ENCODE measurements at places on chromosomes 4 and X.

GRCh38 chr4:57309658-57310057, 199.5 kb upstream of the IGFBP7 start:
- DNase-seq, result no peak

- DNase-seq, result no peak
Observed at GRCh38 chr4:25401066-25401465, 24.0 kb downstream of the ANAPC4 start.

- no peak for DNase-seq
Observed at GRCh38 chr4:7068883-7069282, 1.0 kb upstream of the GRPEL1 start.

DNA sequence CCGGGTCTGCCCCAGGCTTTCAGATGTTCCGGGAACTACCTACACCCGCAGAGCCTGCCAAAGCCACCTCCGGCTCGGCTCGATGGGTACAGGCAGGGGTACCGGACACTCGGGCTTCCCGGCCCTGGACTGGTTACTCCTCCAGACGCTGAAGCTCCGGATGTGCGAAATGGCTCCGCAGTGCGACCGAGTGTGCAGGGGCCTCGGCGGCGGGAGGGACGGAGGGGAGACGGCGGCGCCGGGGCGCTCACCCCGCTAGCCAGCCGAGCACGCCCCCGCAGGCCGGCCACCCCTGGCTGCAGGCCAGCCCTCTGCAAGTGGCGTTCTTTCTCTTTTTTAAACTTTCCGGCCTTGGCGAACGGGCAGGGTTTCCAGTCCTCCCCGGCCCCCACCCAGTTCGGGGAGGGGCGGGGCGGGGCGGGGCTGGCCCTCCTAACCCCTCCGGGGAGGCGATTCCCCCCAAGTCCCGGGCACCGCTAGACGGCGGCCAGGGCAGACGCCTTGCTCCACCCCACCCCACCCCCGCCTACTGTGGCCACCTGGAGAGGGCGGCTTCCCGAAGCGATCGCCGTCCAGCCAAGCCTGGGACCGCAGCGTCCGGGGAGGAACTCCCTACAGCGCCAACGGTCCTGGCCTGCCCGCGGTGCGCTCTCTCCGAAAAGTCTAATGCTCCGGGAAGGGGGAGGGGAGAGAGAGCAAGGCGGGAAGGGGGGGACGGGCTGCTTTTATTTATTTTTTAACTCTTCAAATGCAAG, 7.5 kb downstream of the BCOR start:
- DNase-seq, result no peak

DNA sequence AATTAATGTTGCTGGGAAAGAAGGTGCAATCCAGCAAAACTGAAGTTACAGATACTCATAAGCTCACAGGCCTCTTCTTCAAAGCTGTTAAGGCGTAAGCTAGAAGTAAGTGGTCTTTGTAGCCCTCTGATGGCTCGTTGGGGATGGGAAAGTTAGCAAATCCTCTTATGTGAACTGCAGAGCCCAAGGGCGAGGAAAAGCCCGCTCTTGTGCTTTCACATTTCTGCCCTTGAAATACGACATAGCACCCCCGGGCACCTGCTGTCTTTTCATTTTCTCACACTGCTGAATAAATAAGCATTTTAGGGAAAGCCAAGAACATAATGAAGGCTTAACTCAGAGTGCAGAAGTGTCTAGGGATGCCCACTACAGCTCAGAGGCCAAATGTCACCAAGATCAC, 73.1 kb upstream of the SORBS2 start:
- DNase-seq, result no peak

DNA sequence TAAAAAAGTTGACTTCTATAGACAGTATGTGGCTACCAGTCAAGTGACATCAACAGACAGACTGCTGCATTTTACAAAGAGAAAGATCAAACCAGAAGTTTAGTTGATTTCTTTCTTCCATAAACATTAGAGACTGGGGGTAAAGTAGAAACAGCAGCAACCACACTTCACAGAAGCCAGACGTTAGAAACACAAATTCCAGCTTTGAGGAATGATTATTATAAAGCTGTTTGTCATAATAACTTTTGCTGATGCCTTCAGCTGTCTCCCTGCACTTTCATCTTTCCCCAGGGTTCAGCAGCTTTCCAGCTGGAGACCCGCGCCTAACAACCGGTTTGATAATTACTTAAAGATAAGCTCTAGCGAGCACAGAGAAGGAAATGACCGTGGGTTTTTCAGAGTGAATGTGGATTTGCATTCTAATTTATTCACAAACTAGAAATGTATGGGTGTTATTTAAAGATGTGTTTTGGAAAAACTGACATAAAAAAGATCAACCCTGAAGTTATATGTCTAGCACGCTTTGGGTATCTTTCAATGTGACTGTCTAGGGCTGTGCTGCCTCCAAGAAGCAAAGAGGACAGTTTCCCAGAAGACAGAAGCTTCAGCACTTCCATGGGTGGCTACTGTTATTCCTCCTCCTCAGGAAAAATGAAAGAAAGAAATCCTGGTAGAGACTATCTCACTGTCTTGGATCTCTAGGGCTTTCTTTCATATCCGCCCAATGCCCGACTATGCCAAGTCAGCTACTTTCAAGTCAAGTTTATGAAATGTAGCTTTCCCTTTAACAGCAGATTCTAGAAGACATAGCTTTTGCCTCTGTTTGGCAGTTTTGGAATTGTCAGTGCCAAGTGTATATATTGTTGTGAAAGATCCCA, 15.0 kb upstream of the ENAM start:
- DNase-seq, result no peak

DNA sequence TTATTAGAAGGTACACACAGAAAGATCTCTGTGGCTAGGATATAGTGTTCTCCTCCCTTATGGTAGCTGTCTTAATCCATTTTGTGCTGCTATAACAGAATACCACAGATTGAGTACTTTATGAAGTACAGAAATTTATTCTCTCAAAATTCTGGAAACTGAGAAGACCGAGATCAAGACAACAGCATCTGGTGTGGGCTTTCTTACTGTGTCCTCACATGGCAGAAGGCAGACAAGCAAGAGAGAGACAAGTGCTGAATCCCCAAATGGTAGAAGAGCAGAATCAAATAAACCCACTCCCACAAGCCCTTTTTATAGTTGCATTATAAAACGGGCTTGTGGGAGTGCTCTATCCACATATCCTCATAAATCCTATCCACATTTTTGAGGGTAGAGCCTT, 373.1 kb downstream of the GABRG1 start:
- no peak for DNase-seq

GRCh38 chrX:39476604-39477021, 621.1 kb downstream of the BCOR start:
- no peak for DNase-seq
